ENCODE measurements at places on chromosomes 5 and 9. TPM values are rescaled to one million over a fixed set of nuclear protein-coding genes. Genes with fewer than 3 reads are reported as not detected.

IFNA2 gene
- not detected for total RNA-seq

PCDHB4 gene
- not detected for total RNA-seq

C5orf22 gene
- 25.5 TPM for total RNA-seq

KIF4B gene
- total RNA-seq = 0.05 TPM

BTNL3 gene
- total RNA-seq = not detected

TRIM36 gene
- total RNA-seq = 0.17 TPM

GFI1B gene
- total RNA-seq = not detected

SLC24A2 gene
- not detected for total RNA-seq

EMB gene
- 41.4 TPM for total RNA-seq

DNA sequence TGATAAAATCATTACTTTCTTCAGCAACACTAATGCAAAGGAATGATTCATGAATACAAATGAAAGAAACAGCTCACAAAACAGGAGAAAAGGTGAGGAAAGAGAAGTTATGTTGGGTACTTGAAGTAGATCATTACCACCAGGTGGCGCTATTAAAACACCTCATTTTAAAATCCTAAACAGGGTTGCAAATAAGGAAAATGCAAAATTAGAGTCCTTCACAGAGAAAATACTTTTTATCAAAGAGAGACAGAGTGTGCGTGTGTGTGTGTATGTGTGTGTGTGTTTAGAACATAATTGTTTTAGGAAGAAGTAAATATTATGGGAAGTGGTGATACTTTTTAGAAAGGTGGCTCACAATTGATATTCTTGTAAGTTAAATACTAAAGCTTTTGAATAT, 49.5 kb upstream of the CD180 start:
- no peak for DNase-seq

DNA sequence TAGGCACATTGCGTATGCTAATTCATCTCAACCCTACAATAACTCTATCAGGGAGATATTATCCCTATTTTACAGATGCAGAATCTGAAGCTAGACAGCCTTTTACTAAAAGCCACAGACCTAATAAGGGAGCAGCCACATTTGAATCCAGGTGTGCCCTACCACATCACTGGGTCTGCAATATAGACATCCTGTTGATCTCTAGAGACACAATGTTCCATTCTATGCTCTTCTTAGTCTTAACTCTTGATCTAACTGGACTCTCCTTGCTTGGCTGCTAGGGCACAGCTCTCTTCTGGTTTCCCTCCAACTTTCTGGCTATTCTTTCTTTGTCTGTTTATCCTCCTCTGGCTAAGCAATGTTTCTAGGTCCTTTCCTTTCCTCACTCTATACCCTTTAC, 1.4 kb upstream of the SPATA6L start:
- no peak for DNase-seq

- DNase-seq = peak; percentile 36
Measured at GRCh38 chr9:75039801-75040200, 11.7 kb upstream of the CARNMT1 start.

GRCh38 chr5:50302815-50303490, 138.1 kb downstream of the EMB start:
- no peak for DNase-seq

DNA sequence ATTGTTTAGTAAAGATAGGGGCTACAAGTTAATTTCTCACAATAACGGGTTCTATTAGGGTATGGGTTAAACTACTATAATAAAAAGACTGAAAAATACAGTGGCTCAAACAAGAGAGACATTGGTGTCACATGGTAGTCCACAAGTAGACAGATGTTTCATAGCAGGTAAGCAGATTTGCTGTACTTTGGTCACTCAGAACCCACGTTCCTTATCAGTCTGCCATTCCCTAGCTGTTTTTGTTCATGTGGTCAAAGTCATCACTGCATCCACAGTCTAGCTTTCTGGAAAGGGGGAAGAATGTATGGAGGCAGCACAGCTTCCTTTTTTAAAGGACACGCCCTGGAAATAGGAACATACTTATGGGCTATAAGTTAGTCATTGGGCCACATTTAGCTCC, 73.0 kb downstream of the SLC12A2 start:
- DNase-seq = no peak

GRCh38 chr9:123225374-123225813, 43.0 kb downstream of the STRBP start:
- peak; percentile 82 for DNase-seq

- no peak for DNase-seq
Measured at GRCh38 chr5:151676719-151677118, 10.0 kb downstream of the SPARC start.

GRCh38 chr5:138719811-138720210, 33.4 kb upstream of the CTNNA1 start:
- DNase-seq = no peak

- DNase-seq = no peak
Measured at GRCh38 chr9:130306823-130307666, 41.5 kb downstream of the HMCN2 start.

DNA sequence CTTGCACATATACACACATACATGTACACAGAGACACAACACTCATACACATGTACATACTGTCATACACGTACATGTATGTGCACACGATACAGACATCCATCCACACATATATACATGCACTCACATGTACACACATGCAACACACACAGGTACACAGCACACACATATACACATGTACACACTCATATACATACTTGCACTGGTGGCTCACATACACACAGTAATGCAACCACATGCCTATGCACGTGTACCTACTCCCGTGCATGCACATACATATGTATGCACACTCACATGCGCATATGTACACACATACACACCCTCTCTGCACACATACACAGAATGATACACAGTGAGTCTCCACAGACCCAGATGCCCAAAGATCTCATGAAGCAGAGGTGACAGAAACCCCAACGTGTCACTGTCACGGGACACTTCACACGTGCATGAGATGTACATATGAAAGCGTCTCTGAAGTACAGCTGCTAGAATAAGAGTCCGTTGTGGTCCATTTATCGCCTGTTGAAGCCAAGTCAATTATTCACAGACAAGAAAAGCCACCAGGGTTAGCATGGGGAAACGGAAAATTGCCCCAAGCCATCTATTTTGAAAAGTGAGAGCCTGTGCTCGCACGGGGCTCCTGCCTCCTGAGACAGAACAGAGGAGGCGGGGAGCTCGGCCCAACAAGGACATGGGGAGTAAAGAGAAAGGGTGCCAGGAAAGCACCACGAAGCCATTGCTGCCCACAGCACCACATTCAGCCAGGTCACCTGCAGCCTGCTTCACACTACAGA, 24.9 kb downstream of the LPCAT1 start:
- DNase-seq = no peak

- no peak for DNase-seq
Measured at GRCh38 chr9:74092491-74092834, 404.7 kb upstream of the RORB start.

DNA sequence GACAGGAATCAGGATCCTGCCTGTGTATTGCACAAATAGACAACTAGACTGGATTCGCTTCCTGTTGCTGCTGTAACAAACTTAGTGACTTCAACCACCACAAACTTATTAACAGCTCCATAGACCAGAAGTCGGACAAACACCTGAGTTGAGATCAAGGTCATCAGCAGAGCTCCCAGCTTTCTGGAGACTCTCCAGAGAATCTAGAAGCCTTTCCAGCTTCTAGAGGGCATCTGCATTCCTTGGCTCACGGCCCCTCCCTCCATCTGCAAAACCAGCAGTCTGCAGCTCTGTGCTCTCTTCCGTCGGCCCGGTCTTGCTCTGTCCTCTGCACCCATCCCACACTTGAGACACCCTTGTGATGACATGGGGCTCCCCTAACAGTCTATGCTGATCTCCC, 99.1 kb downstream of the KCNT1 start:
- DNase-seq = no peak

- DNase-seq = no peak
Measured at GRCh38 chr5:139512786-139513390, 30.3 kb upstream of the STING1 start.

GRCh38 chr9:93124793-93125192, 9.3 kb downstream of the NINJ1 start:
- no peak for DNase-seq

DNA sequence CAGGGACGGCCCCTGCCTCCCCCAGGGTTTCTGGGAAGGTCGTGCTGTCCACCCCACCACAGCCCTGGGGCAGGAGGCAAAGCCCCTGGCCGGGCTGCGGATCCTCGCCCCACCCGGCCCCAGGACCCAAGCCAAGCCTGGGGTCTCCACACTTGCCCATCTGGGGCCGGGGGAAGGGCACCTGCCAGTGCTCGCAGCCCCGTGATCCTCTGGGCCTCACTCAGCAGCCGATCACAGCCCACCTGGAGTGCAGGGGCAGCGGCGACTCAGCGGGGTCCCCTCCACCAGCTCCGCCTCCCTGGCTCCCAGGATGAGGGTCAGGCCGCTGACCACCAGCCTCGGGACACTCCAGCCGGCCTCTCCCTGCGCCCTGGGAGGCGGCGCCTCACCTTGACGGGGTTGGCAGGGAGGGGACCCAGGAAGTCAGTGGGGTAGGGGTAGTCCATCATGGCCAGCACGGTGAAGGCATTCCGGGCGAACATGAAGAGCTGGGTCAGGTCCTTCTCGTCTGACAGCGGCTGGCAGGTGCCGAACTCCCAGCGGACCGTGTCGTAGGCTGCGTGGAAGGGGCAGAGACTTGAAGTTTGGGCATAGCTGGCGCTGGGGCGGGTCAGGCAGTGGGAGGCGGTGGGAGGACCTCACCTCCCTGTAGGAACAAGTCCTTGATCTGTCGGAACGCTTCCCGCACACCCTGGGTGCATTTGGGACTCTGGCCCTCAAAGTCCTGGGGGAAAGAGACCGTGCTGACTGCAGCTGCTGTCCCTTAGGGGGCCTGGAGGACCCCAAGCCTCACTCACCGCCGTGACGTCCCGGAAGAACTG, 1.8 kb downstream of the DPP7 start:
- no peak for DNase-seq

- no peak for DNase-seq
Measured at GRCh38 chr9:80059979-80060378, 488.2 kb downstream of the TLE4 start.

- DNase-seq = peak; percentile 34
Measured at GRCh38 chr9:133955821-133956411, 36.2 kb downstream of the VAV2 start.

- no peak for DNase-seq
Measured at GRCh38 chr9:19026375-19026774, 6.6 kb downstream of the SAXO1 start.

Data from activated naive CD4-positive, alpha-beta T cell treated with anti-CD3 and anti-CD28 coated beads for 36 hours (primary cell).